Activated CD8-positive, alpha-beta T cell treated with anti-CD3 and anti-CD28 coated beads, Interleukin-2, amount 10 ng/mL, durations not matched to agents 7 days and 5 days (primary cell): ENCODE measurements at places on chromosomes 3 and 15. TPM values are rescaled to one million over a fixed set of nuclear protein-coding genes. Genes with fewer than 3 reads are reported as not detected.

KIF7 gene
- total RNA-seq: 0.37 TPM

ALPK3 gene
- 0.18 TPM for total RNA-seq

RRP9 gene
- total RNA-seq: 29.6 TPM

C3orf52 gene
- total RNA-seq: 2.3 TPM

RLBP1 gene
- total RNA-seq: not detected

GOLGA8Q gene
- 5.5 TPM for total RNA-seq

BTLA gene
- total RNA-seq: 22.3 TPM
